ENCODE measurements at places on chromosomes 5 and 9.
A peak's percentile ranks its signal among the peaks of the same experiment; 100 is the strongest.

DNA sequence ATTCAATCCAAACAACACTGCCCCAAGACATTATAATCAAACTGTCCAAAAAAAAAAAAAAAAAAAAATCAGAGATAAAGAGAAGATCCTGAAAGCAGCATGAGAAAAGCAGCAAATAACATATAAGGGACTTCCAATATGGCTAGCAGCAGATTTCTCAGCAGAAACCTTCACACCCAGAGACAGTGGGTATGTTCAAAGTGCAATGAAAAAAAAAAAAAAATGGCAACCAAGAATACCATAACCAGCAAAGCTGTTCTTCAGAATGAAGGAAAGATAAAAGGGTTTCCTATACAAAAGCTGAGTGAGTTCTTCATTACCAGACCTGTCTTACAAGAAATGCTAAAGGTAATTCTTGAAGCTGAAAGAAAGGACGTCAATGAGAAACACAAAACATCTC is 32.1 kb downstream of the UBTD2 start:
- DNase-seq = no peak

- no peak for DNase-seq
Observed at GRCh38 chr9:133998915-133999595, 6.9 kb upstream of the VAV2 start.

- no peak for DNase-seq
Observed at GRCh38 chr9:77649109-77649812, 1.1 kb upstream of the GNA14 start.

DNA sequence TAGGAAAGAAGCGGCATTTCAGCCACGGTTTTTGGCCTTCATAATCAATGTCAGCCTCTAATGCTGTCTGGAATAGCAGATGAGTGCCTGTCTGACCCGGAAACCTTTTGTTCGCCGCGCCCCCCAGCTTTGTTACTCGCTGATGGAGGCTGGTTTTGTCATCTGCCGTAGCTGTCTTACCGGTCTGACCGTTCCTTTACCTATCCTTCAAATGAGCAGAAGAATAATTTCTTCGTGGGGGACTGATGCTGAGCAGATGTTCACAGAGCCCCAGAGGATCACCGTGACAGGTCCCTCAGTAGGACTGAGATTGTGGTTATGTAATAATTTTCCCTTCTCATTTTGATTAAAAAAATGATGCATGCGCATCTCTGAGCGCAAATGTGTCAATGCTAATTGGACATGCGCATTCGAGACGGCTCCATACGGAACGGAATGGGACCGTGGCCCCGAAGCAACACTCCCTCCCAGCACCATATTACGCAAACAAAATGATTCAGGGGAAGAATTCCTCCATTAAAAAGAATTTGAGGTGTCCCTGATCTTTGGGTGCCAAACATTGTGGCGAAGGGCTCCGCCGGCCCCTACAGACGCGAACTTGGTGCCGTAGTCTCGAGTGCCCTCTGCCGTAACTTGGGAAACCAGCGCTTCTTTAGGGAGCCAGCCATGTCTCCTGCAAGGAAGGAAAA is 27.6 kb downstream of the TLX3 start:
- DNase-seq = peak; percentile 72

- DNase-seq = no peak
Observed at GRCh38 chr9:35603506-35603985, 1.5 kb upstream of the TESK1 start.

GRCh38 chr5:113212244-113212920 is 222.4 kb downstream of the TSSK1B start:
- DNase-seq = no peak

GRCh38 chr5:584216-584615 is 27.9 kb upstream of the CEP72 start:
- no peak for DNase-seq

DNA sequence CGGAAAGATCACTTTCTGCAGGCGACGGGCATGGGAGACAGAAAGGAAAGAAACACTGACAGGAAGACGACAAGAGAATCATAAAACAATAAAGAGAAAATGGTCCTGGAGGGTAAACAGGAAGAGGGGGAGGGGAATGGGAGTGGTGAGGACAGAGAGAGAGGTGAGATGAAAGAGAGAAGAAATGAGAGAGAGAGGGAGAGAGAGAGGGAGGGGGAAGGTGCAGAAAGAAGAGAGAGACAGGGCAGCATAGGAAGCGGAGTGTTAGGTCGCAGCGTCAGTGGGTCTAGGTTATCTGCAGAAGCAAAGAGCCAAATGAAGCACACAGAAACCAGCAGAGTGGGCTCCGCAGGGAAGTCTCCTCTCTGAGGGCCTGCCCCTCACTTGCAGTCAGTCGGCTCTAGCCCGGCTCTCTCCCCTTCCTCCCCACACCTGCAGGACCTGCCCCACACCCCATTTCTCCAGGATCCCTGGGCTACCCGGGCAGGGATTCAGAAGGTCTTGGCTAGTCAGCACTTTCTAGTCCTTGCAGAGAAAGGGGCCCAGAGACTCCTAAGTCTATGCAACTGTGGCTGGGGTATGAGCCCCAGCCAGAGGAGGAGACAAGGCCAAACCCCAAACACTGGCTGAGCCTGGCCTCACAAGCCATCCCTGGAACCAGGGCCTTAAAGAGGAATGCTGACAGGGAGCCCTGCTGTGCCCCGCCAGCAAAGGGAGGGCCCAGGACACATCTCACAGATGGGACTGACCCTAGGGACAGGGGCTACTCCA is 29.7 kb upstream of the MEIKIN start:
- no peak for DNase-seq

DNA sequence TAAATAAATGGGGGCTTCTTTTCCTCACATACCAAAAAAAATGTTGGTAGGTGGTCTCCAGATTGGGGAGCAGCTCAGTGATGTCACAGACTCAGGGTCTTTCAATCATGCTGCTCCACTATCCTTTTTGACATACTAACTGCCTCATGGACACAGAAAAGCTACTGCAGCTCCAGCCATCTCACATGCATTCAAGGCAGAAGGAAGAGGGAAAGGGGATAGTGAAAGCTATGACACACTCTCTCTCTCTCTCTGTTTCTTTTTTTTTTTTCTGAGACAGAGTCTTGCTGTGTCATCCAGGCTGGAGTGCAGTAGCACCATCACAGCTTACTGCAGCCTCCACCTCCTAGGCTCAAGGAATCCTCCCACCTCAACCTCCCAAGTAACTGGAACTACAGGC is 7.9 kb upstream of the ADGRD2 start:
- DNase-seq = no peak

DNA sequence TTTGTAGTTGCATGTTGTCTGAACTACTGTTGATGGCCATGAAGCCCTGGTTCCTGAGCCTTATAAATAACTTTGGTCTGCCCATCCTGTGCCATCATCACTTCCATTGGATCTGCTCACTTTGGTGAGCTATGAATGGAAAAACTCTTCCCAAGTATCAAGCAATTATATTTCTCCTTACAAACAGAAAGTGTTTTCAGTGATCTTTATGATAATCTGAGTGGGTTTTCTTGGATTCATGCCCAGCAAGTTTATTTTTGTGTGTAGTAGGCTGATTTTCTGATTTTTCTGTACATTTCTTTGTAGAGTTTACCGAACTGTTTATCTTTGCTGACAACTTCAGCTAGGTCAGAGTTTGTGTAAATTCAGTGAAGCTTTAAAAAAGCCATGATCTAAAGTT is 31.0 kb downstream of the CAMK4 start:
- no peak for DNase-seq

DNA sequence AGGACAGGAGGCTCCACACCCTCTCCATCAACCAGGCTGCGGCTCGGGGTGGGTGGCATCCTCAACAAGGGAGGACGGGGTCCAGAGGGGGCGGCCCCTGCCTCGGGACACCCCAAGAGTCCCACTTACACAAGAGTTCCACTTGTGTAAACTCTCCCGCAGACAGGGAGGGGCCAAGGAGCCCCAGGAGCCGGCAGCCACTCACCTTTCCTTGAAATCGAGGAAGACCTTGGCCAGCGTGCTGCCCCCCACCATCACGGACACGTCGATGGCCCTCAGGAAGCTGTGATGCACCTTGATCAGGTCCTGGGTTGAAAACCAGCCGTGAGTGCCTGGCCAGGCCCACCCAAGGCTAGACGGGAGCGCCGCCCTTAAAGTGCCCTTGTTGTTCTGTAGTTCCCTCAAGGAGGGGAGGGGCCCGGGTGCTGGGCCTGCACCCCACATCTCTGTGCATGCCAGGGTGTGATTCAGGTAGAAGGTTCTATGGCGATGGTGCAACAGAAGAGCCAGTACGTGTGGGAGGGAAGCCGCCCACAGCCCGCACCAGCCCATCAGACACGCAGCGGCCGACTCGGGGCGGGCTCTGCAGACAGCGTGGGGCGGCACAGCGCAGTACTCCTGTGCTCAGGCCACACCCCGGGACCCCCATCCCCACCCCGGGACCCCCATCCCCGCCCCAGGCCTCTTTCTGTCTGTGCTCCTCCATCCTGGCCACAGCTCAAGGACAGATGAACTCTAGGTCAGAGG is 67.9 kb upstream of the SARDH start:
- no peak for DNase-seq

GRCh38 chr5:122273696-122274095 is 38.3 kb upstream of the SNCAIP start:
- DNase-seq = no peak

- no peak for DNase-seq
Observed at GRCh38 chr5:9058666-9059065, 487.2 kb downstream of the SEMA5A start.

DNA sequence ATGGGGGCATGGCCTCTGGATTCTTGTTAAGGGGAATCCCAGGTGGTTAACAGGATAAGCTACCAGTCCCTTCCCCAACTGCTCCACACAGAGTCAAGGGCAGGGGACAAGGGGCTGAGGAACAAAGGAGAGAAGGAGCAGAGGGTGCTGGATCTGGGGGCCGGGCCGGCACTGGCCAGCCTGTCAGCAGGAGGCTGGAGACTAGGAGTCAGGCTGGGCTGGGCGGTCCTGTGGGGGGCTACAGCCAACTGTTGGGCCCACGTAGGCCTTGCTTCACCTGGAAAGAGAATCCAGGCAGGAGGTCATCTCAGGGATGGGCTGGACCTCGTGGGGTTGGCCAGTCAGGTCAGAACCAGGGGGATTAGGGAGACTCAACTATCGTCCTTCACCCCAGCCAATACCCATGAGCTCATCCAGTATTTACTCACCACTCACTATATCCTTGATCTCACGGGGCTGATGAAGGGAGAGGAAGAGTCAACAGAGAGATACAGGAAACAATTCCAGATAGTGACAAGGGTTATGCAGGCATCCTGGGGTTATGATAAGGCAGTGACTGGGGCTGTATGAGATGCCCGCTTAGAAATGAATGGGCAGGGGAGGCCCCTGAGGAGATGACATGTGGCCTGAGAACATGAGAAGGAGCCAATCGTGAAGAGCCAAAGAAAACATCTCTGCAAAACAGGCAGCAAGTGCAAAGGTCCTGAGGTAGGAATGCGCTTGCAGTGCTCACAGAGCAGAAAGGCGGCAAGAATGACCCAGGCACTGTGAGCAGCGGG is 47.9 kb upstream of the SLC25A51 start:
- DNase-seq = no peak

DNA sequence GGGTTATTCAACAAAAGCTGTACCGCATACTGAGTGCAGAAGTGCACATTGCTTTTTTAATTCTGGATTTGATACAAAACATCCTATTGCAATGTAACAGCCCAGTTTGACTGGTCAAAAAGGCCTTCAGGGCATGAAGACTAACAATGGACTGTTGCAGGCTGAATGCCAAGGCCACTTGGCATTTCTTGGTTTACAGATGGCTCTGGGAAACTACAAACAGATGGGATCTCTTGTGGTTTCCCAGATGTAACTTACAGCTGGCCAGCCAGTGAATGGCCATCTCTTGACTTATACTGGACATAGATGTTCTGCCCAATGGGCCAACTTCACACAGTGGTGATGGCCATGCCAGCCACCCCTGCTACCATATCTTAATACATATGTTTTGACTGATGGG is 36.8 kb downstream of the UGT3A2 start:
- peak; percentile 57 for DNase-seq

DNA sequence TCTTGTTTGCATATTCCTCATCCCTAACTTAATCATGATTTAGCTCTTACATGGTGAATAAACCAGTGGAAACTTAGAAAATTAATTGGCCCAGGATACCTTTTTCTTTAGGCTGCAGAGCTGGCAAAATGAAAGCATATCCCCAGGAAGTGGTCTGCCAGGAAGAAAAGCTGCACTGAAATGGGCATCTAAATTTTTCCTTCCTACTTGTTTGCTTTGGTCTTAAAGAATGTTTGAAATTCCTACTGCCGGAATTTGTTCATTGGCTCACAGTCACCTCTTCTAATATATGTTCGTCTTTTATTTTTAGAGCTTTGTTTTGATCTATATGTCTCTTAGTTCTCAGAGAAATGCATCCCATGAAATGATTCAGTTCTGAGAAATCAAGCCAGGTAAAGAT is 113.2 kb upstream of the ELL2 start:
- no peak for DNase-seq

- no peak for DNase-seq
Observed at GRCh38 chr9:28004900-28005299, 431.6 kb upstream of the C9orf72 start.

DNA sequence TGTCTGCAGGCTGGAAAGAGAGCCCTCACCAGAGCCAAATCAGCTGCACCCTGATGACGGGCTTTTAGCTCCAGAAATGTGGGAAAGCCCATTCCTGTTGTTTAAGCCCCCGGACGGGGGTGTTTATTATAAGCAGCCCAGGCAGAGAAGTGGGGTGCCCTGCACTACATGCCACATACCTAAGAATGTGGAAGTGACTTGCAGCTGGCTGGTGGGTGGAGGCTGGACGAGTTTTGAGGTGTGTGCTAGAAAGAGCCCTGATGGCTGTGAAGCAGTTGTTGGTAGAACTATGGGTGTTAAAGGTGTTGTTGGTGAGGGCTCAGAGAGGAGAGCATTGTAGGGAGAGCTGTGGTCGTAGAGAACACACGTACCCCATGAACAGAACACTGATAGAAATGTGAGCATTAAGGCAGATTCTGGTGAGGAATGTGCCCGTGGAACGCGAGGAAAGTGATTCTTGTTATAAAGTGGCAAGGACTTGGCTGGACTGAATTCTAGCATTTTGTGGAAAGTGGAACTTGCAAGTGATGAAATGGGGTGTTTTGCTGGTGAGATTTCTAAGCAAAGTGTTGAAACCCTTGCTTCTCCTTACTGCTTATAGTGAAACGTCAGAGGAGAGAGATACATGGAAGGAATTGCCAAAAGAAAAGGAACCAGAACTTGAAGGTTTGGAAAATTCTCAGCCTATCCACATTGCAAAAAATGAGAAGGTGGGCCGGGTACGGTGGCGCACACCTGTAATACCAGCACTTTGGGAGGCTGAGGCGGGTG is 38.9 kb downstream of the AHRR start:
- no peak for DNase-seq

DNA sequence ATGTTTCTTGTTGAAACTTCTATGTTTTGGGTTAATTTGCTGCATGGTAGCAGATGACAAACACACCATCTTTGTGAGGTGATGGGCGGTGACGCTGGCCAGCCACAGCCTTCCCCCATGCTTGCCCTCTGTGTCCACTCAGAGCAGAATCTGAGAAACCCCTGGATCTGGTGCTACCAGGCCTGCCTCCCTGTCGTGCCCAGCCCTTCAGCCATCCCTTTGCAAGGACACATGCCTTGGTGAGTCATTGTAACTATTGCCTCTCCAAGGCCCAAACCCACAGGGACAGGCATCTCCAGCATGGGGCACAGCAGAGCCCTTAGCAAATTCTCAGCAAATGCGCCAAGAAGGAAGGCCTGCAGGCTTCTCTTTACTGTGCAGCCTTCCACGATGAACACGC is 48.1 kb upstream of the FCN1 start:
- DNase-seq = no peak

Data from T47D (cell line).